ENCODE measurements at places on chromosomes 12 and 14. TPM values are rescaled to one million over a fixed set of nuclear protein-coding genes. Genes with fewer than 3 reads are reported as not detected.

Gene PIWIL1
- total RNA-seq, result not detected

Gene LRTM2
- total RNA-seq, result 0.05 TPM

Gene TMEM63C
- total RNA-seq, result 8.0 TPM

Gene PRH2
- not detected for total RNA-seq

Gene SRRM4
- total RNA-seq, result not detected

Gene CISTR
- total RNA-seq, result not detected

Gene ADGRD1
- 0.56 TPM for total RNA-seq

Gene TAS2R50
- total RNA-seq, result not detected

Gene ANKS1B
- total RNA-seq, result 0.51 TPM

Gene PPTC7
- 26.4 TPM for total RNA-seq

Gene AMDHD1
- total RNA-seq, result 2.3 TPM

Gene MARCHF9
- total RNA-seq, result 7.3 TPM

Gene TMX1
- total RNA-seq, result 49.7 TPM

Gene KRT2
- total RNA-seq, result not detected

Gene MYH6
- 0.11 TPM for total RNA-seq

Gene ERP27
- not detected for total RNA-seq

Gene MBIP
- 16.4 TPM for total RNA-seq

Gene CIROP
- total RNA-seq, result not detected

Gene SERPINA3
- total RNA-seq, result 12.6 TPM

Gene TSPAN8
- 0.11 TPM for total RNA-seq

Gene RPL36AL
- total RNA-seq, result 409 TPM

Gene ACTR6
- 28.9 TPM for total RNA-seq

Gene GPR132
- total RNA-seq, result 0.54 TPM

Gene IFNG-AS1
- not detected for total RNA-seq

Gene KERA
- not detected for total RNA-seq

Gene SERPINA1
- 2.8 TPM for total RNA-seq

Gene FAM181A
- total RNA-seq, result not detected

Gene TBC1D30
- 1.5 TPM for total RNA-seq

Gene RIPK3
- total RNA-seq, result not detected
